ENCODE measurements at places on chromosomes 4 and X.

DNA sequence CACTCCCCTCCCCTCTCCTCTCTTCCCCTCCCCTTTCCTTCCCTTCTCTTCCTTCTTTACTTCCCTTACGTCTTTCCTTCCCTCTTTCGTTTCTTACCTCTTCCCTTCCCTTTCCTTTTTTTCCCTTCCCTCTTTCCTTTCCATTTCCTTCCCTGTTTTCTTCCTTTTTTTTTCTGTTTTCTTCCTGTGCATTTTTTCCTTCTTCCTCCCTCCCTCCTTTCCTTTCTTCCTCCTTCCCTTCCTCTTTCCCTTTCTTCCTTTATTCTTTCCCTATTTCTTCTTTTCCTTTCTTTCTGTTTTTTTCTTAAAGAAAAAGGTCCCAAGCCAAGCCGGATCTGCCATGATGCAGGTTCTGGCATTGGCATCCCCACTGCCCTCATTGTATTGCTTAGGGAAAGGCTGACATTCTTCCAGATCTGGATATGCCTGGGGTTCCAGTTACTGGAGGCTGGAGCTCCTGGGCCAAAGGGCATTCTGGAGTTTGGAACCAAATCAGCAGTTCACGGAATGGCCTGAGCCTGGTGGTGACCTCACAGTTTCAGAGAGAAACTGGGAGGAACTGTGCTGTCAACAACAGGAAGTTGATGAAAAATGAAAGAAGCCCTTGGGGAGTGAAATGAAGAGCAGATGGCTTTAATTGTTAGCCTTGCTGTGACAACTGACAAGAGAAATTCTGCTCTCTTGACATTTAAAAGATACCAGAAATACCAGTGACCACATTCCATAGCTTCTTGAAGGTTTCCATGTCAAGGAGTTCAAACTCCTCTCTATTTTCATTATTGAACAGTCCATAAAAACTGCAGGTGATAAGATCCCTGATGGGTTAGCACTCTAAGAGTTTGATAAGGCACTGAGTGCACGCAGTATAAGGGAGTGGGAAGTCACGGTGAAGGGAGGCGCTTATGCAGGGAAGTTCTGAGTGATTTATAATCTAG lies 622.1 kb downstream of the SPRY1 start:
- DNase-seq, result no peak

DNA sequence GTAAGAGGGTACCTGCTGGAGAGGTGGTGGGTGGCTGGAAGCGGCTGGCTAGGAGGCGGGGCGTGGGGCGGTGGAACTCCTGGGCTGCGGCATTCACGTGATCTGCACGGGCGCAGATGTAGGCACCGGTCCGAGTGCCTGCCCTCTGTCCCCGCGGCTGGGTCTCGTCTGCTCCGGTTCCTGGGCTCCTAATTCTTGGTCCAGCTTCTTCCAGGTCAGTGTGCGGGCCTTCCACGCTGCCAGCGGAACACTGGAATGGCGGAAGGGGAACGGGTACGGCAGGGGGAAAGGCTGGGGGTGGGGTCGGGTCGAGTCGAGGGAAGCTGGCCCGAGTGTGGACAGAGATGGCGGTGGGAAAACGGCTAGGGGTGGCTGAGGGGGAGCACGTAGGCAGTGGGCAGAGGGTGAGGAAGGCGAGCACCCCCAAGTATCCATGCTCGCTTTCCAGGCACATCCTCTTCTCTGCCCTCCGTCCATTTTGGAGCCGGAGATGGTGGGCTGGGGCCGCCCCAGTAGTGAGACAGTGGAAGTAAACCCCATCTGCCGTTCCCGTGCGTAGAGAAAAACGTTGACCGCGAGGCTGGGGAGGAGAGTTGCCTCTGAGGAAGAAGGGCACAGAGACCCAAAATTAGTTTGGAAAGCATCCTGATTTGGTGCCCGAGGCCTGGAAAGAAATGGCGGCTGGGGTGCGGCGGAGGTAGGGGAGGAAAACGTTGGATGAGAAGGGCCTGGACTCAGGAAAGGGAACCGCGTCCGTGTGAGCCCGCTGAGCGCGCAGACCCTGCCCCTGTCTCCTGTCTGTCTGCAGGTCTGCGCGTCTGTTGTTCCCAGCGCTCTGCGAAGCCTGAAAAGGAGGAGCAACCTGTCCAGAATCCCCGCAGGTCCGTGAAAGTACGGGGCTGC lies at the start of gene TCEAL4:
Gene TCEAL4, plus strand, starts transcription at position 105 of the 903 bp plus-strand sequence. CDS start 1,161 bp downstream, outside the sequence.
- no peak for DNase-seq

GRCh38 chr4:213971-214370 lies 89.7 kb downstream of the ZNF718 start:
- no peak for DNase-seq

GRCh38 chr4:15495621-15496020 lies 25.9 kb downstream of the CC2D2A start:
- DNase-seq, result no peak

DNA sequence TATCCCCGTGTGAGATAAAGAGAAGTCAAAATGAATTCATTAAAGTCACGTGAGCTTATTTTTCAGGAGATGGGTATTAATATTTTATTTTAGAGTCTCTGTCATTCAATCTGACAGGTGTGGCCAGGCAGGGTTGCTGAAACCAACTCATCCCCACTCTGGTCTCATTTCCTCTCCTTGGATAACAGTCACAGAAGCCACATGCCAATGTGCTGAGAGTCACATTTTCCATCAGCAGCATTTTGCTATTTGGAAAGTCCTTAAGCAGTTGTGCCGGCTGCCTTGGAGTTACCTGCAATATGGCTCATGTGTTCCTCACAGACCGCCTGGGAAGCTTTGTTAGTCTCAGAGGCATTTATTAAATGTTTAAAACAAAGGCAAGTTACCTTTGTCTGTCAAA lies 302.3 kb downstream of the DCHS2 start:
- no peak for DNase-seq

GRCh38 chr4:175447016-175447415 lies 365.0 kb downstream of the GPM6A start:
- DNase-seq, result no peak

DNA sequence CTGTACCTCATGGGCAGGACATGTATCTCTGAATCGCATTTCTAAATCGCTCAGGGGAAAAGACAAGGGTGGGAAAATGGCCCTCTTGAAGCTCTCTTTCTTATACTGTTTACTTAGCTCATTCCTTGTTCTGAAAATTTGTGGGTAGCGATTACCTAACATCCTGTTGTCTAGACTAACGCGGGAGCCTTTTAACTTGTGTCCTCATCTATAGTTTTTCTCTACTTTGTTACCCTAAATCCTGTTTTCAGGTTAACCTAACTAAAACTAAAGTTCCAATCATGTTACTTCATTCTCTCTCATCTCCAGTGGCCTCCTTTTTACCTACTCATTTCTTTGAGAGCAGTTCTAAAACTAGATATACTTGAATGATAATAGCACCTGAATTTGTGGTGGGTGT lies 45.0 kb downstream of the SNX25 start:
- DNase-seq, result no peak

GRCh38 chr4:83768146-83768545 lies 232.2 kb downstream of the GPAT3 start:
- DNase-seq, result no peak

DNA sequence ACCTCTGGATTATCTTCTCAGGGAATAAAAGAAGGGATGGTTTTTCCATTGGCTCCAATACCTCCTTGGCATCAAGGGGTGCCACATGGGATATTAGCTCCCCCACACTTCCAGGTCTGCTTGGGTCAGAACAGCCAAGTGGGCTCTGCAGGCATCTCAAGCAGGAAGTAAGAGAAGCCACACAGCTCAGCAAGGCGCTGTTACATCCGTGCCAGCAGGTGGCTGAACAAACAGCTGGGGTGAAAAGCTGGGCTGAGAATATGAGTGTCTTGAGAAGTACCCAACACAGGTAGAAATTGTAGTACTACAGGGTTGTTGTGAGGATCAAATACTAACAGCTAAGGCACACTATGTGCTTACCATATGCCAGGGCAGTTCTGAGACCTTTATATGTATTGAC lies 76.7 kb upstream of the TMEM150C start:
- no peak for DNase-seq

Measured in activated CD8-positive, alpha-beta memory T cell treated with anti-CD3 and anti-CD28 coated beads for 1 hour (primary cell).